Activated CD4-positive, alpha-beta T cell treated with anti-CD3 and anti-CD28 coated beads, Interleukin-2, amount 10 ng/mL, durations not matched to agents 7 days and 5 days (primary cell): ENCODE measurements at places on chromosomes 12 and 14.

- no peak for DNase-seq
These were observed 902 bp downstream of the EML5 start for GRCh38 chr14:88791629-88792472.

DNA sequence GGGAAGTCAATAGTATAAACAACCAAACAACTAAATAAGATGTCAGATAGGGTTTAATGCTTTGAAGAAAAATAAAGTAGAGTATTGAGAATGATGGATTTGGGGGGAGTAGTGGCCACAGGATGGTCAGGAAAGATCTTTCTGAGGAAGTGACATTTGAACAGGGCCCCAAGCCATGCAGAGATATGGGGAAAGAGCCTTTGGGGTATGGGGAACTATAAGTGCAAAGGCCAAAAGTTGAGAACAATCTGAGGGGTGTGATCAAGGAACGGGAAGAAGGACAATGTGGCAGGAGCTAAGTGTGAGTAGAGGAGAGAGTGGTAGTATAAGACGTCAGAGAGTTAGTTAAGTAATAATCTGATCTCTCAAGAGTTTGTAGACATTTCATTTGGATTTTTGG, 1.3 kb downstream of the MRPS35 start:
- no peak for DNase-seq

- no peak for DNase-seq
These were observed 22.4 kb downstream of the BRI3BP start for GRCh38 chr12:125015680-125016310.

- no peak for DNase-seq
These were observed 13.4 kb downstream of the SMUG1 start for GRCh38 chr12:54175200-54175963.

DNA sequence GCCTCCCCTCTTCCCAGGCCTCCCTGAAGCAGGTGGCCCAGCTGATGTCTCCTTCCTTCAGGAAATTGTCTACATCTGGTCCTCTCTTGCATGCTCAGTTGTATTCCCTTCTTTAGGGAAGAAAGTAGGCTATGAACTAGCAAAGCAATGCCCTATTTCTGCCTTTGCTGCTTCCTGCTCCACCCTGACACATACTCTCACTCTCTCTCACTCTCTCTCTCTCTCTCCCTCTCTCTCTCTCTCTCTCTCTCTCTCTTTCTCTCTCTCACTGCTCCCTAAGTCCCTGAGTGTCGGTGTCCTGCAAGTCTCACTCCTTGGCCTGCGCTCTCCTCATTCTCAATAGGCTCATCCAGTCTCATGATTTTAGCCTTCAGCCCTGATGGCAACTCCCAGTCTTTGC, 19.4 kb upstream of the PARP11 start:
- no peak for DNase-seq

DNA sequence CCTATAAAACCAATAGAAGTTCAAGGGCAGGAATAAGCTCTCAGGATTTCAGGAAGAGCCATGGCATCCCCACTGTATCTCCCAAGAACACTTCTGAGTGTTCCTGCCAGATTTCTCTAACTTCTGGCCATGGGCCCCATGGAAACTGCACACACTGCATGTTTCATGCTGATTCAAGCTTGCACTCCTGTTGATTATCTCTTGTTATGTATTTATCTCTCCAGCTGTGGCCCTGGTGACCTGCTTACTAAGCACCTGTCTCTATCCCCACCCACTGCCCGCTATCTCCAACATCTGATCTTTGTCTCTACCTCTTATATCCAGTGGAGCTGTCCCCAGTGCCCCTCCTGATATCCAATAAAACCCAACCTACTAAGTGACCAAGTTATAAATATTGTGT, 285.3 kb downstream of the PDZRN4 start:
- DNase-seq, result no peak

DNA sequence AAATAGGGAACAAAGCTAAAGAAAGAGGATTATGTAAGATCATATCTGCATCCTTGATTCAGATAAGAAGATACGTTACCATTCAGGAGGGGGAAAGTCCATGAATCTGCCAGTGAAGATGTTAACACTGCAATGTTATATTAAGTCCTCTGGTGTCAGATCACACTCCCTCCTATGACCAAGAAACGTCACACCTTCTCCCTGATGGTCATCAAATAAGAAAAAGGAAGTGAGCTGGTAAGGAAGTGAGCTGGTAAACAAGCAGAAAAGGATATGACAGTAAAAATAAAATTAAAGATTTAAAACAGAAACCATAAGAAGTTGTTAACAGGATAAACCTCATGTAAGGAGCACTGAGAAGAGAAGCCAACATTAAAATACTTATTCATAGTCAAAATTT, 340.2 kb downstream of the SEC23A start:
- no peak for DNase-seq

DNA sequence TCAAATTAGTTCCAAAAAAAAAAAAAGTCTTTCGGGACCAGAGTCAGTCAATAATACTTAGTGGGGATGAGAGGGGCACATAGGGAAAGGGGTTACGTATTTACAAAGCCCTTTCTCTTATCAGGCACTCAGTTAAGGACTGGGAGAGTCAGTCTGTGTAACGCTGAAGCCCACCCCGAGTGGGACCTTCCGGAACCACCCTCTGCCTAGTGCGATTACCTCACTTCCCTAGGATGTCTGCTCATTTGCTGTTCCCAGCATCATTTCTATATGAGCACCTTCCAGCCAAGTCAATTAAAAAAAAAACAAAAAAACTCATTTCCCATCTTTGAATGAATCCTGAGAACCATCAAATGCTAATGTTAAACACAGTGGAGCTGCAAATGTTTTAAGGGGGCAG, 76.9 kb downstream of the BMP4 start:
- DNase-seq, result no peak

DNA sequence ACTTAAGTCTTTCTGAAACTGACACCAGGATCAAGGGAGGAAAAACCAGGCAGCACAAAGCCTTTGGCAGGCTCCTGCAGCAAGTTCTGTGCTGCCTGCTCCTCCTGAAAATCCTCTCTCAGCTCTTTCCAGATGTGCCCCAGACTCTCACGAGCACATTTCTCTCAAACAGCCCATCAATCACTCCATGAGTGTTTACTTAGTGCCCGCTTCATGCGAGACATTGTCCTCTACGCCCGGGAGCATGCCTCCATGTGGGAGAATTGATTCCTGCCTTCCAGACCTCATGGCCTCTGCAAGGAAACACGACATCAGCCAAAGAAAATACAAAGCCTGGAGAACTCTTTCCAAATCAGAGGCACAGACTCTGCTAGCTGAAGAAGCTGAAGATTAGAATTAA, 46.5 kb upstream of the TSPAN11 start:
- no peak for DNase-seq

DNA sequence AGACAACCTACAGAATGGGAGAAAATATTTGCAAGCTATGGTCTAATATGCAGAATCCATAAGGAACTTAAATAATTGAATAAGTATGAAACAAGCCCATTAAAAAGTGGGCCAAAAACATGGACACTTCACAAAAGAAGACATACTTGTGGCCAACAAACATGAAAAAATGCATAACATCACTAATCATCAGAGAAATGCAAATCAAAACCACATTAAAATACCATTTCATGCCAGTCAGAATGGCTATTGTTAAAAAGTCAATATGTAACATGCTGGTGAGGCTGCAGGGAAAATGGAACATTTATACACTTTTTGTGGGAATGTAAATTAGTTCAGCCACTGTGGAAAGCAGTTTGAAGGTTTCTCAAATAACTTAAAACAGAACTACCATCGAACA, 945.4 kb upstream of the FLRT2 start:
- DNase-seq, result no peak

DNA sequence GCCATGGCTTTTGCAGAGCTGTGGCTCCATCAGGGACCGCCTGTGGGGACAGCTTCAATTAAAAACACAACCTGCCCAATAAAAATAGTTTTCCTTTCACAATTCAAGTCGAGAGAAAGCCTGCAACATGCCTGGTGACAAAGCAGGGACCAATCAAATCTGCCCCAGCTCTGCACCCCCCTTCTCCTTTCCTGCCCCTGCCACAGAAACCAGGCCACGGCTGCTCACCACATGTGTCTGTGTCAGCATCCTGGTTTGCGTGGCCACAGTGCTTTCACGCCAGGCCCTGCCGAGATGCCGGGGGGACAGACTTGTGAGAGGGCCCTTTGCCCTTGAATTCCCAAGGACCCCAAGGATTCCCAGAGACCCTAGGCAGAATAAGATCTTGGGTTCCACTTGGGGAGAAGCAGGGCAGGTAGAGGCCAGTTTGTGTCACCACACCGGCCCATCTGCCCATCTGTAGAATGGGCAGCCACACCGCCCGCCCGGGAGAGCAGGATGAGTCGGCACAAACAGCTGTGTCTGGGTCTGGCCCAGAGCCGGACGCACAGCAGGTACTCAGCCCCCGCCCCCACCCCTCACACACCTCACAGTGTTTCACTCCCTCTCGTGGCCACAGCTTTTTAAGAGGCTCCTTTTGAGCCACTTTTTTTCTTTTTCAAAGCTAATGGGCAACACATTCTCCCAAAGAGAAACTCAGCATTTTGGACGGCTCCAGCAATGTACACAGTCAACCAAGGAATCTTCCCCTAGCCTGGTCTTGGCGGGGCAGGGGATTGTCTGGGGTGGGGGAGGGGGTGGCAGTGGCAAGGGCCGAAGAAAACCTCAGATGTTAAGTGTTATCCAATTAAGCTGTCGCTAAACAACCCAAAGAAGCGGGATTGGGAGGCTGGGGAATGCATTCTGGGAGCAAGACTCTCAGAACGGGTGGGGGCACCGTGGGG, 41.5 kb downstream of the BCL11B start:
- peak; percentile 91 for DNase-seq

- no peak for DNase-seq
These were observed 40.0 kb downstream of the SMUG1 start for GRCh38 chr12:54148560-54149429.

GRCh38 chr12:17030338-17030737, 424.4 kb upstream of the LMO3 start:
- DNase-seq, result no peak

- DNase-seq, result no peak
These were observed 23.1 kb upstream of the RERG start for GRCh38 chr12:15244341-15244740.

DNA sequence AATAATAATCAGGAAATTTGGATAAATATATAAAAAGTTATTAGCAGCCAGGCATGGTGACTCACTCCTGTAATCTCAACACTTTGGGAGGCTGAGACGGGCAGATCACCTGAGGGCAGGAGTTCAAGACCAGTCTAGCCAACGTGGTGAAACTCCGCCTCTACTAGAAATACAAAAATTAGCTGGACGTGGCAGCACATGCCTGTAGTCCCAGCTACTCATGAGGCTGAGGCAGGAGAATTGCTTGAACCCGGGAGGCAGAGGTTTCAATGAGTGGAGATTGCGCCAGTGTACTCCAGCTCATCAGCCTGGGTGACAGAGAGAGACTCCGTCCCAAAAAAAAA, 64.5 kb downstream of the SYT1 start:
- no peak for DNase-seq

- no peak for DNase-seq
These were observed 103.5 kb downstream of the FOXG1 start for GRCh38 chr14:28870033-28870564.

DNA sequence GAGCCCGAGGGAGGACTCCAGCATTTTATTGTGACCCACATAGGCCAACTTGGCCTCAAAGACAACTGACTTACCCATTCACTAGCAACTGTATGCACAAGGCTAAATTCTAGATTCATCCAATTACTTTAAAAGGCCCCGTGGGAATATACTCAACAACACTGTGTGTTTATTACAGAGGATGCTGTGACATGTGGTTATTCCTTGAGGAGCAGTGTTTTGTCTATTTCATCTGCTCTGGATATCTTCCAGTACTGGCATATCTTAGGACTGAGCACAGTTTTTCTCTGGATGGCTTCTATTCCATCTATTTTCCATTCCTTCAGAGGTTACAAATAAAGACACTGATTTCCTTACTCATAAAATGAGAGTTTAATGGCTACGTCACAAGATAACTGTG, 87.2 kb upstream of the KRAS start:
- no peak for DNase-seq

- DNase-seq, result no peak
These were observed 9.8 kb upstream of the KRT83 start for GRCh38 chr12:52331039-52331438.

GRCh38 chr12:40802656-40803055, 110.4 kb downstream of the CNTN1 start:
- DNase-seq, result no peak

DNA sequence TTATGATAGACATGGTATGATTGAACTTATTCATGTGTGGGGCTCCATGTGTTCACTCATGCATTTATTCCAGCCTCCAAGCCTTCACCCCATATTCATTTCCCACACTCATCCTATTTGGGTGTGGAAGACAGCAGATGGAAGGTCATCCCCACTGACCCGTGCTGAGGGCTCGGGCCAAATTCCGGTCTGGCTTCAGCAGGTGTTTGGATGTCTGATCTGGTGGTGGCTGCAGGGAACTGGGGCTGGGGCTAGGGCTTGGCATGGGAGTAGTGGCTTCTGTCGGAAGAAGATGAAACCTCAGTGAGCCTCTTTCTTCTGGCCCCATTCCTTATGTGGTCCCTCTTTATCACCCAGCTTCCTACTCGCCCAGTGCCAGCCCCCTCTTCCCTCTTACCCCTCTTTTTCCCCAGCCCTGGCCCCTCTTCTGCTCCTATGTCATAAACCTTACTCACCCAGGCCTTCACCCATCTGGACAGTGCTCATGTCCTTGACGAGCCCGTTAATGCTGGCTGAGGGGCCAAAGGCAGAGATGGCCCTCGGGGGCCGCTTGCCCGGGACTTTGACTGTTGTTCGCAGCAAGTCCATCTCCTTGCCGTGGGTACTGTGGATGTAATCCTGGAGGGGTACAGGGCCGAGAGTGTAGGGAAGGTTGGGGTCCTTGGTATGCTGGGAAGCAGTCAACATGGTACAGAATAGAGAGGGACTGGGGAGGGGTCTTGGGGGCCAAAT, 8.0 kb downstream of the AGAP2 start:
- no peak for DNase-seq

- no peak for DNase-seq
These were observed 47.2 kb downstream of the PLCZ1 start for GRCh38 chr12:18690653-18691052.

GRCh38 chr12:31008241-31008761, 65.4 kb upstream of the DDX11 start:
- DNase-seq, result no peak
